ENCODE measurements at places on chromosomes 5 and 9.

GRCh38 chr9:117300371-117301110 is 114.3 kb downstream of the ASTN2 start:
- DNase-seq, result no peak

GRCh38 chr5:133708331-133708850 is 96.0 kb upstream of the FSTL4 start:
- no peak for DNase-seq

DNA sequence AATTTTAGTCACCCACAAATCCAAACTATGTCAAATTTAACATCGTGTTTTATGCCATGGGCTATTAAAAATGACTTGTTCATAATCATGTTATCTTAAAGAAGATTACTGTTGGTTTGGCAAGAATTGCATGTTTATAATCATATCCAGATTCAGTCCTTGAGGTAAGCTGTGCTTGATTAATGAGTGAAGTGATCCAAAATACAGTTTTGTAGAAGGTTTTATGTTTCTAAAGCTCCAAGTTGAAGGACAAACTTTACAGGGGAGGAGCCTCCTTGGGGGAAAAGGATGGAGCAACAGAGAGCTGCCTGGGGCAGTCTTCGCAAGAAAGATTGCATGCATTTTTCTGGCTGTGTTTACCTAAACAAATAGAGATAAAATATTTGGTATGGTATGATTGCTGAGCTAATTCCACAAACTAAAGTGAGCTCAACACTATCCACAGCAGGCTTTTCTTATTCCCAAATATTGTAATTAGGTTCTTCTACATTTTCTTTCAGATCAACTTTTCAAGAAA is 189.5 kb upstream of the TYRP1 start:
- DNase-seq, result no peak

- no peak for DNase-seq
Observed at GRCh38 chr9:38089387-38090165, 20.5 kb upstream of the SHB start.

DNA sequence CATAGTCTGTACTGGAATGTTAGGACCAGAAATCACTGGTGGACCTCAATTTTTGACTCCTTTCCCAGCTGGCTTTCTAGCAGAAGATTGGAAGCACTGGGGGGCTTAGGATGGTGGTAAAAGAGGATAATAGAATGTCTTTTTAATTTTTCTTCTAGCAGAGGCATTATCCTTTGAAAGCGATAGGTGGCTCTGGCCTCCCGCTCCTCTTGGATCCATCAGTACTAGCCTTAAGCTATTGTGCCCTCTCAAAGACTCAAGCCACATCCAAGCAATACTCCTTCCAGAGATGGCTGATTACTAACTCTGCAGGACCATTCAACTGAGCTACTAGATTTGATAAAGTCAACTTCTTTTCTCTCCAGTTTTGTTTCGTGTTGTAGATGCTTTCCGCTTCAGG is 610.6 kb downstream of the CDH12 start:
- no peak for DNase-seq

- no peak for DNase-seq
Observed at GRCh38 chr5:15837551-15838289, 337.7 kb downstream of the FBXL7 start.

DNA sequence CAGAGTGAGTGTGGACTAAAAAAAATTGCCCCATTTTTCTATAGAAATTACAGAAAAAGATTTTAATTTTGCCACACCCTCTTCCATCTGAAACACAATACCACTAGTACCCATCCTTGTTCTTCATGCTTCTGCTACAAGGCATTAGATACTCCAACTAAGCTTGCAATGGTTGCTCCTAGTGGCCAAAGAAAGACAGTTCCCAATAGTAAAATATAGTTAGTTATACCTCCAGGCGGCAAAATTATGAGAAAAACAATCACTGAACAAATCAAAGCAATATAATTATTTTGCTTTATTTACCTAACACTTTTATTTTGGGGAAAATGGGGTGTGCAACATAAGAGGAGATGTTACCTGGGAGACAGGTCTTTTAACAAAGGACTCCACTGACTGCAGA is 101.2 kb downstream of the RAPGEF6 start:
- DNase-seq, result peak; percentile 6

- DNase-seq, result no peak
Observed at GRCh38 chr5:89444088-89444487, 561.1 kb upstream of the MEF2C start.

DNA sequence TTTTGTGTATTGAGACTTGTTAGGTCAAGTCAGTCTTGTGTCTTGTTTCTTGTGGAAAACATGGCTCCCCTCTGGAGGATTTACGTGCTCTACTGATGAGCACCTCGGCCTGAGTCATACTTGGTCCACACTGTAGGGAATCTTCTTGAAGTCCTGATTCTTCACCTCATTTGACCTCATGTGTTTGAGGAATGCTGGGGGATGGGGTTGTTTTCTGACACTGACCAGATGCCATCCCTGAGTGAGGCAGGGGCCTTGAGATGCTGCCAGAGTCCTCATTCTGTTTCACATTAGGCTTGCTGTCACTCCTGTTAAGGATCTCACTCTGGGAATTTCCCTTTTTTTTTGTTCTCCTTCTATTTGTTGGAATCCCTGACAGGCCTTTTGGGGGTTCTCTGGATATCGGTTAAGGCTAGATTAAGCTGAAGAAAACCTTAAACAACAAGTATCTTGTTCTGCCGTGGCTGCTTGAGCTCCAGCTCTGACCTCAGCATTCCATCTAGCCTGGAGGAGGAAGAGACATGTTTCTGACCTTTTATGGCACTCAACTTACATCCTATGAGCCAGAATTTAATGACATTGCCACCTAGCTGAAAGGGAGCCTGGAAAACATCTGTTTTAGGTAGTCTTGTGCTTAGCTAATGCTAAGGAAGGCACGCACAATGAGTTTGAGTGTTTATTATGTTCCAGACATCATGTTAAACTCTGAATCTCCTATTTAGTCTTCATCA is 20.6 kb downstream of the TCOF1 start:
- peak; percentile 94 for DNase-seq

Measured in ELR (cell line).